ENCODE measurements at places on chromosomes 12 and 14. TPM values are rescaled to one million over a fixed set of nuclear protein-coding genes. Genes with fewer than 3 reads are reported as not detected.

DIO2 gene
- polyA plus RNA-seq = 0.77 TPM

SALL2 gene
- polyA plus RNA-seq = 34.6 TPM

TGM1 gene
- polyA plus RNA-seq = 2.3 TPM

NKX2-1 gene
- polyA plus RNA-seq = 116 TPM

- peak; percentile 74 for DNase-seq
Observed at GRCh38 chr14:71261206-71261605, 353.9 kb downstream of the PCNX1 start.

DNA sequence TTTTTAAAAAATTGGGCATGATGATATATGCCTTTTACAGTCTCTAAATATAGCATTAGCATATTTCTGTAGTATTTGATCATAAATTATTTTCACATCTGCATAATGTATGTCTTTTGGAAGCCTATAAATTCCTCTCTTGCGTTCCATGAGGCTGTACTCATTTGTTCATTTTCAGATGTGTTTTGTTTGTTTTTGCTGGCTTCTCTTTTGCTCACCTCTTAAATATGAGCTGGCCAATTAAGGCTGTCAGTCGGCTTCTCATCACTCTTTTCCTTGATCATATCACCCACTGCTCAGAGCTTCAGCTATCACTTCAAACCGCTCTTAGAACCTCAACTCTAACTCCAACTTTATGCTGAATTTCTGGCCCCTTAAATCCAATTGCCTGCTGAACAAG, 6.6 kb downstream of the TMEM263 start:
- no peak for DNase-seq
